ENCODE measurements at places on chromosomes 13 and 19. TPM values are rescaled to one million over a fixed set of nuclear protein-coding genes. Genes with fewer than 3 reads are reported as not detected.
A peak's percentile ranks its signal among the peaks of the same experiment; 100 is the strongest.

Gene GIPR
- polyA plus RNA-seq = 6.7 TPM

Gene CYP2S1
- 23.7 TPM for polyA plus RNA-seq

DNA sequence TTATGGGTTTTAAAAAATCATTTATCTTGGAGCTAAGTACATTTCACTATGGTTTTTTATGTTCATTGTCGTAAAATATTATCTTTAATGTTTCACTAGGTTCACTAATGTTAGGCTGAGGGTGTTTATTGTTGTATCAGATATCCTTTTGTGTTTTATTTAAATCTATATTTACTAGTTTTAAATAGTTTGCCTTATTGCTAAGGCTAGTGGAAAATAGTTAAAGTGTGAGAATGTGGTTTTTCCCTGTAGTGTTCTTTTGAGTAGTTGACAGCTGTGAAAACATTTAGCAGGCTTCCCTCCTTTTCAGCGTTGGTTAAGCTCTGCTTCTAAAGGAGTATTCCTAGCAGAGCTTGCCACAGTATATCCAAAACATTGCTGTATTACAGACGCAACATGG is 139.0 kb downstream of the TM9SF2 start:
- no peak overlapping the region for H3K27ac ChIP-seq
- no peak for DNase-seq
- H3K4me1 ChIP-seq = peaks cover 6% of the 10 kb centered on the region
- H3K4me3 ChIP-seq = no peak overlapping the region
- no peaks in the 10 kb centered on the region for H3K36me3 ChIP-seq
- H3K27me3 ChIP-seq = no peaks in the 10 kb centered on the region

Gene PSPN
- 2.7 TPM for polyA plus RNA-seq

DNA sequence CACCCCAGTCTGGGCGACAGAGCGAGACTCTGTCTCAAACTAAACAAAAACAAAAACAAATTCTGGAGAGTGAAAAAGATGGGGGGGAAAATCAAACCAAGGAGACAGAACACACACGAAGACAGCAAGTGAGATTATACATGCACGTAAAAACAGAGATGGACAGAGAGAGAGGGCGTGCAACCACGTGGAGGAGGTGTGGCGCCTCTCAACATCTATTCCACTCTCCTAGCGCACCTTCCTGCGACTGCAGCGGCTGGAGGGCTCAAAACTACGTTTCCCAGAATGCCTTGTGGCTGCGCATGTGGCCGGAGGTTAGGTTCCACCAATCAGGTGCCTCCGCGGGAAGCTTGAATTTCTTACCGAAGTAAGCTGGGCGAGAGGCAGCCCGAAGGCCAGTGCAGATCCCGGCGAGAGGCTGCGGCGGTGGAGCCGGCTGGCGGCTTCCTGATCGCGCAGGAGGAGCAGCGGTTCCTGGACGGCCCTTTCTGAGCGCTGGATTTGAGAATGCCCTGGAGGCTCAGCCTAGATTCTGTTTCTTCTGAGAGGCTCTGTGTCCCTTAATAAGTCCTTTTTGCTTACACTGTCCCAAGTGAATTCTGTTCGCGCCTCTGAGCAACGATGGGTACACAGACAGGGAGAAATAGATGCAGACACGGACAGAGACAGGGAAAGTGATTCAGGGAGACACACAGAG is 13.1 kb upstream of the NANOS2 start:
- no peak overlapping the region for H3K4me3 ChIP-seq
- no peak overlapping the region for H3K27ac ChIP-seq
- DNase-seq = peak; percentile 95
- H3K36me3 ChIP-seq = no peaks in the 10 kb centered on the region

DNA sequence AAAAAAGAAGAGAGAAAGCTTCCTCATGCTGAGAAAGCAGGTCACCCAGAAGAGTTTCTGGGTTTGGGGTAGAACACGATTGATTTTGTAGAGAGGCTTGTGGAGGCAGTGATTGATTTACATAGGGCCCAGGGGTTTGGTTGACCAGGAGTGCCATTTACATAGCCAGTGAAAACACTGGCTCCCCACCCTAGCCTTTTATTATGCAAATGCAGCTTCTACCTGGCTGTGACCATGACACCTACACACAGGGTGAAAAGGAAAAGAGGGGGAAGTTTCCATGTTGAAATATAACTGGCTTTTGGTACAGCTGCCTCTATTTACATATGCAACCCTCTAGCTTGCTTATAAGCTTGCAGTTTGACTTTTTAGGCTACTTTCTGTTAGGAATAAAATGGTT is 62.0 kb downstream of the ZNF100 start:
- H3K4me3 ChIP-seq = no peak overlapping the region
- no peaks in the 10 kb centered on the region for H3K27me3 ChIP-seq
- DNase-seq = no peak
- no peaks in the 10 kb centered on the region for H3K4me1 ChIP-seq
- H3K27ac ChIP-seq = no peak overlapping the region

DNA sequence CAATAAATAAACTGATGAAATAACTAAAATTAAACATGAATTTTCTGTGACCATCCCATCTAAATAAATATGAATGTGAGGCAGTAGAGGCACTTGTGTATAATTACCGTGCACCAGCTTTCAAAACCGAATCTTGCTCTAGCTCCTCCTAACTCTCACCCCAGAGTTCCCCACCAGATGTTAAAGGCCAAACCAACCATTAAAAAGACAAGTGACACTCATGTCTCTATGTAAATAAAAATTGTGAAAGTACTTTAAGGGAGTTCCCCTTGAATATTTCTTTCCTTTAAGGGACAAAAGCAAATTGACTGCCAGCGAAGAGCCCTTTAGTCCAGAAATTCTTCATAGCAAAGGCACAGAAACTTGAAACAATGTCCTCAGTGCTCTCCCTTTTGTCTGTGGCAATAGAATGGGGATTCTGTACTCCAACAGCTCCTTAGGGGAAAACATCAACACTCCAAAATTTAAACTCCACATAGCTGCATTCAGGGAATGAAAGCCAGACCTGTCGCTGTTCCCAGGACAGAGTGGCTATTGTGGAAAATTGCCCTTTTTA is 101.7 kb upstream of the SOX21 start:
- no peak for DNase-seq
- no peaks in the 10 kb centered on the region for H3K36me3 ChIP-seq
